ENCODE measurements at places on chromosomes 3 and 15.

DNA sequence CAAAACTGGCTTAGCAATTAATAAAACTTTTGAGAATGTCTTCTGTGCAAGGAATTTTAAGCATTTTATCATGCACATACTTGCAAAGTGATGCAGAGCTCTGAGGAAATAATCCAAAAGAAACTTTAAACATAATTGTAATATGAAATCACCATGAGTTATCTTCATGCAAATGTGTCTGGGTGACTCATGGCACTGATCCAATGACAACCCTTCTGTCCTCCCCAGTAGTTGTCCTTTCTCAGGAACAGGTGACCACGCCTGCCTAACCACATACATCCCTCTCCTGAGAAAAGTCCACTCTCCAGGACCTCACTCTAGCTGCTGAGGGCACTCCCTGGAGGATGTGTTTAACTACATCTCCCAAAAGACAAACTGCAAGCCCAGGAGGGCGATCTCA is 530.6 kb upstream of the IL12A start:
- no peak for DNase-seq

DNA sequence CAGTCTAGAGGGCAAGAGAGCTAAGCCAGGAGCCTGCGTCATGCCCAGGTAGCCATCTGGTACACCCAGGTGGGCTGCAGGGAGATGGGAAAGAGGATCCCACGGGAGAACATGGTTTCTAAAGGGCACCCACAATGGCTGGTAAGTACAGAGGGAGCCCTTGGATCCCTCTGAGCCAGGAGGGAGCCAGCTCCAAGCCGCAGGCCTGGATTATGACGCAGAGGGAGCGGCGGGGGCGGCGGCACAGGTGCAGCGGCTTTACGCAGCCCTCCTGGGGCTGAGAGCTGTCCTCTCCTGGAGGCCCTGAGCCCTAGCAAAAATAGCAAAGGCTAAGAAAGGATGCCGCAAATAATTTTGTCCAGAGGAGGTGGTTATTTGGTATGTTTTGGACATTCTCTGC is 2.8 kb downstream of the CAV3 start:
- DNase-seq = no peak

- no peak for DNase-seq
Measured at GRCh38 chr3:62159709-62160092, 213.6 kb downstream of the FEZF2 start.

- DNase-seq = no peak
Measured at GRCh38 chr15:99969261-99969920, 236.2 kb upstream of the LYSMD4 start.

- no peak for DNase-seq
Measured at GRCh38 chr3:114460459-114460858, 166.6 kb downstream of the TIGIT start.

DNA sequence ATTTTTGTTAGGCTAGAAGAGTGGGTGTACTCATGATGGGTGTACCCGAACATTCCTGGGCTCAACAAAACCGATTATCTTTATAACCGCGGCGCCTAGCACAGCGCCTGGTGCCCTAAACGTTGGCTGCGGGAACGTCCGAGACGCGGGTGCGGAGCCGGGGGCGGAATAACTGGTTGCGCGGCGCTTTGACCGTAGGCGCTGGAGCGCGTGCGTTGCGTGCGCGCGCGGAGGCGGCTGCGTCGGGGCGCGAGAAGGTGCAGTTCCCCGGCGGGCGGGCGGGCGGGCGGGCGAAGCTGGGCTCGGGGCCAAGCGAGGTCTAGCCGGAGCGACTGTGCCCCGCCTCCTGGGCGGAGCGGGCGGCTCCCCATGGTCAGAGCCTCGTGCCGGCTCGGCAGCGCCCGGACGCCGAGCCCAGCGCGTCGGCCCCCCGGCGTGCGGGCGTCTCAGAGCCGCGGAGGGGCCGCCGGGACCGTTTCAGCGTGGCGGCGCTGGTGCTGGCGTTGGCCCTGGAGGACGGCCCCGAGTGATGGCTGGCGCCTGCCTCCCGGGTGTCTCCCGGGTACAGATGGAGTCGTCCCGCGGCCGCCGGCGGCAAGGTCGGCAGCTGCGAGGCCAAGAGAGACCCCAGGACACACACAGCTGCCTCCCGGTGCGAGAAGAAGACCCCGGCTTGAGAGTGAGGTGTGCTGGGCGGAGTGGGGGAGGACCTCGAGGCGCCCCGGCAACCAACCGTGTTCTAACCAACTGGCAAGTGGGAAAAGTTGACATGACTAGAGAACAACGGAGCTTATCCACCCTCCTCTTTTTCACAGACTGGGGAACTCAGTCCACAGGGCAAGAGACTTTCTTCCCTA is at the start of gene PLAAT1:
TSS of gene PLAAT1 (plus strand) at position 373 of the 857 bp plus-strand sequence. CDS start 14,429 bp downstream, outside the sequence.
- peak; percentile 53 for DNase-seq

Measured in stimulated activated CD4-positive, alpha-beta T cell treated with anti-CD3 and anti-CD28 coated beads, Interleukin-2, amount 100 ng/mL, for 24 hours (primary cell).